ENCODE measurements at places on chromosomes 1 and 21. TPM values are rescaled to one million over a fixed set of nuclear protein-coding genes. Genes with fewer than 3 reads are reported as not detected.

The HES4 gene
- 145 TPM for total RNA-seq

The SPSB1 gene
- total RNA-seq = 10.8 TPM

The SPRR1A gene
- not detected for total RNA-seq

- no peak for DNase-seq
Observed at GRCh38 chr1:94303005-94303404, 65.6 kb upstream of the ARHGAP29 start.

DNA sequence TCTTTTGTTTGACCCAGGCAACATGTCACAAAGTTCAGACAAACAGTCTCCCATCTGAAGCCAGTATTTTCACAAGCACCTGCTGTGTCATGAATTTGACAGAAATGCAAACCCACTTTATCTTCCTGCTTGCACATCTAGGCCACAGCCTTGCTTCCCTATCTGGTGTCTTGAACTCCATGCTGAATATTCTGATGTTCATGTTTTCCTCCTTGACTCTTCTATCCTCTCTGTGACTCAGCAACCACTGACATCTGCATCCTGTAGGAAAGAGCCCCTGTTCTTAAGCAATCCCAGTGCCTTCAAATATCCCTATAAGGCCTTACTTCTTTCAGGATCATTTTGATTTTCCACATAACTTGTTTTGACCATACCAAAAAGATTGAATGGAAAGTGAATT, 6.5 kb downstream of the CD55 start:
- no peak for DNase-seq

DNA sequence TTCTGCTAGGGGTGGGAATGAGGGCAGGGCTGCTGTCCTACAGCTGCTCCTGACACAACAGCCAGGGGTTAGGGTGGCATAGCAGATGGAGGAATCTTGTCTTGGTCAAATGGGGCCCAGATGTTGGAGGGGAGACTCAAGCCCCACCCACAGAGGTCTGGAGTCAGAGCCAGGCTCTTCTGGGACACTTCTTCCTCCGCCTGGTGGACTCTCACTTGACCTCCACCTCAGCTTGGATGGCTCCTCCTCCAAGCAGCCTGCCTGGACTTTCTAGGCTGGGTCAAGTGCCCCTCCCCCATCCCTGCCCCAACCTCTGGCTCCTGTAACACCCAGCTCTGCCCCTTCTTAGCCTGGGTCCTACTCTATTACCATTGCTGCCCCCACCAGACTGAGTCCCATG, 35.5 kb downstream of the EPHA2 start:
- no peak for DNase-seq

- DNase-seq = no peak
Observed at GRCh38 chr1:80251171-80251570, 1244.6 kb upstream of the ADGRL4 start.

DNA sequence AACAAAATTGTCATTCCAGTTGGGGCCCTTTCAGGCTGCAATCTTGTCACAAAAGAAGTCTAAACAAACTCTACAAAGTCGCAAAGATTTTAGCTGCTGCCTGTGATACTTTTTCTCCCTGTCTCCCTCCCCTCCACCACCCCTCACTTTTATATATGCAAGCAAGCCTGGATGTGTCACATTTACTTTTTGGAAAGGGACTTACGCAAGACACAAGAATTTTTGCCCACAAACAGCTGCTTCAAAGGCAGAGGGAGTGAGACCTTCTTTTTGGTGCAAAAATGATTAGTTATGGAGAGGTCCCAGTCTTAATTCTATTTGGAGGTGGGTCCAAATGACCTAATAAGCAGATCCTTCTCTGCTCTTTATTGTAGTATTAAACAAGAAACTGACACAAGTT, 22.9 kb upstream of the RALGPS2 start:
- DNase-seq = no peak

GRCh38 chr1:9719978-9720722, 68.6 kb downstream of the PIK3CD start:
- DNase-seq = no peak

GRCh38 chr21:46057710-46058241, 40.1 kb upstream of the COL6A2 start:
- no peak for DNase-seq
